Uterus (tissue), 4 donors: ENCODE measurements at places on chromosomes 7 and 10. TPM values are rescaled to one million over a fixed set of nuclear protein-coding genes. Genes with fewer than 3 reads are reported as not detected.
A peak's percentile ranks its signal among the peaks of the same experiment; 100 is the strongest.

DNA sequence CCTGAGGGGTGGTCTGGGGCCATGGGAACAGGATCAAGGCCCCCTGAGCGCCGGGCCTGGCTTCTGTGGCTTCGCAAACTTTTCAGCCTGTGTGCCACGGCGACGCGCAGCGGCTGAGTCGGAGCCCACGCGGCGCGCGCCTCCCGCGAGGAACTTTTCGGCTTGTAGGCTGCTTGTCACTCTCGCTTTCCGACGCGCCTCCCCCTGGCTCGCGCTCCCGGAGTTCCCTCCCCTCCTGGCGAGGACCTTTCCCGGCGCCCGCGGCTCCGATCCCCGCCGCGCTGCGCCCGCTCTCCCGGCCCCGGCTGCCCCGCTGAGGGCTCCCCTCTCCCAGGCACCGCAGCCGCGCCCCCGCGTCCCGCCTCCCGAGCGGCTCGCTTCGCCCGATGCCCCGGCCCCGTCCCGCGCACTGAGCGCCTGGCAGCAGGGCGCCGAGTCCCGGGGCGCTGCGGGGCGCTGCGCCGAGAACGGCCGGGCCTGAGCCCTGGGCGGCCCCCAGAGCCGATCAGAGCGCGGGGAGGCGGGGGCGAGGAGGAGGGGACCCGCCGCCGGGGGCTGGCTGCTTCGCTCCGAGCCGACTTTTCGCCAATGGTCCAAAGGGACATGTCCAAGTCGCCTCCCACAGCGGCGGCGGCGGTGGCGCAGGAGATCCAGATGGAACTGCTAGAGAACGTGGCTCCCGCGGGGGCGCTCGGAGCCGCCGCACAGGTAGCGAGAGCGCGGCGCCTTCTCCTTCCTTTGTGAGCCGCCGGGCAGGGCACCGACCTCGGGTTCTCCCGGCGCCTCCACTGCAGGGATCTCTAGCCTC lies at the start of gene CACNB2:
CACNB2 (plus strand) TSS at position 276 of the 808 bp plus-strand sequence.
- peak; percentile 83 for DNase-seq

- DNase-seq: no peak
Measured at GRCh38 chr10:3636356-3637181, 148.4 kb downstream of the KLF6 start.

DNA sequence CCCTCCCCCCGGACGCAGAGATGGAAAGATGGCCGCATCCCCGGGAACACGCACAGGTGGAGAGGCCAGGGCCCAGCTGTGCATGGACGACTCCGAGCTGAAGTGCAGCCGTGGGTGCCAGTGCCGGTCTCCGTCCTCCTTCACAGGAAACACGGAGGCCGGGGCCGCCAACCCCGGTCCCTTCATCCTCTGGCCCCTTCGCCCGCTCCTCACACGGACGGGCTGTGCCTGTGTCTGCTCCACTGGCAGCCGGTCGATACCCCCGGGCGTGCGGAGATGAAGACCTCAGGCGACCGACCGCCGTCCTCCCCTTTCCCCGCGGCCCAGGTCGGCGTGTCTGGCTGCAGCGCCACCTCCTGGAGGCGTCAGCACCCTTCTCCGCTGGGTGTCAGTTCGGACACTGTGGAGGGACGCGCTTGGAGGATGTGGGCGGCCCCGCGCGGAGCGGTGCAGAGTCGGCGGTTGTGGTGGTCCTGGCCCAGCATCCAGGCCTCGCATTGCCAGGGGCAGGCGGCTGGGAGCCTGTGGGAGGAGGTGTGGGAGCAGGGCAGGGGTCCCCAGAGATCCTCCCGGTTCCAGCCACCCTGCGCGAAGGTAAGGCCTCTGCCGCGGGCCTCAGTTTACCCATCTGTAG lies 9.9 kb downstream of the ZNF511 start:
- DNase-seq: peak; percentile 40

CALML5 gene
- total RNA-seq: not detected

MEOX2 gene
- total RNA-seq: 9.5 TPM

DNA sequence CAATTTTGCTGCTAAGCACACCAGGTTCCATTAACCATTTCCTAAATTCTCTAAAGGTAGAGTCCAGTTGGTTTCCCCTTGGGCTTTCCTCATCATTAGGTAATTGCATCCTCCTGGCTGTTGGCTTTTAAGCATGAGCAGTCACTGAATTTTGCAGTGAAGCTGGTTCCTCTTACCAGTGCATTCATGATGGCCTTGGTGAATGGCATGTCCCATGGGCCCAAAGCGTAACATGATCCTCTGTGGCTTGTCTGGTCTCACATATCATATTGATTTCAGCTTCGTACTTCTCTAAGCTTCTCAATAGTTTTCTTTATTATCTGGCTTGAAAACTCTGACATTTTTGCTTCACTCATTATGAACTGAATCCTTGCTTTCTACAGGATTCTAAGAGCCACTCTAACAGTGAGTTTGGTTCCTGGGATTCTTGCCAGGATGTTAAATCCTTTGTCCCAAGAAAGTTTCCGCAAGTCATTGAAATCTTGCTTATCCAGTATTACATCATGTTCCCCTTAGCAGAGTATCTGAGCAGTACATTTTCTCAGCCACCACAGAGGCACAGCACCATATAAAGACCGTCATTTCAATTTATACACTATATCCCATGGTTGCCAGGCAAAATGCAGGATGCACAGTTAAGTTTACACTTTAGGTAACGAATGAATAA lies 134.2 kb downstream of the PTN start:
- DNase-seq: no peak

CDC14C gene
- total RNA-seq: not detected

IGF2BP3 gene
- not detected for total RNA-seq

DNA sequence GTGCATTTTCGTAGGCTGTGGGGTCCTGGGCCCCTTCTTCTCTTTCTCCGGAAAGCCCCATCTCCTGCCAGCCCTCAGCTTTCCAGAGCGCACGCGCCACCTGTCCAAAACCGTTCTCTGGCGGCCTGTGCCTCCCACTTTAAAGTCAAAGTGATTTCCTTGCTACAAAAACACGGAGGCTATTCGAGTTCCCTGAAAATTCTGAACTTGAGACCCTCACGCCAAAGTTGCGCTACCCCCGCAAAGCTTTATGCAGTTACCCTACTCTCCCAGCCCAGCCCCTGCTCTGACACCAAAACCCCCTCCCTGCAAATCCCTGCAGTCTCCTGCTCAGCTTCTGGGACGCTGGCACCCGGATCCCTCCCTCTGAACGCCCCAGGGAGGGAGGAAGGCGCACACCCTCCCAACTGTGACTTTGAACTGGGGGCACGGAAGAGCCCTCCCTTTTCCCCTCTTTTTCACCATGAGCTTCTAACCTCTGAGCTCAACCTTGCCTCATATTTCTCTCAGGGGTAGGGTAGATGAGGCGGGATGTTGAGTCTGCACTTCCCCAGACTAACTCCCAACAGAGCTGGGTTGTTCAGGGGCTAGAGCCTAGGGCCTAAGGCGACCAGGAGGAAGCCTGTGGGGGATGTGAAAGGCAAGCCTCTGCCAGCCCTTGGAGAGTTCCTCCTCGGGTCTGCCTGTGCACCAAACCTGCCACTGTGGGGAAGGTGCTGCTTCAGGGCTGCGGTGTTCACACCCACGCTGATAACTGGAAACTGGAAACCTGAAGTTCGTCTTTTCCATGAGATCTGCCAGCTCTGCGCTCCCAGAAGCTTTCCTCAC lies 2.7 kb upstream of the PAX4 start:
- no peak for DNase-seq

DNA sequence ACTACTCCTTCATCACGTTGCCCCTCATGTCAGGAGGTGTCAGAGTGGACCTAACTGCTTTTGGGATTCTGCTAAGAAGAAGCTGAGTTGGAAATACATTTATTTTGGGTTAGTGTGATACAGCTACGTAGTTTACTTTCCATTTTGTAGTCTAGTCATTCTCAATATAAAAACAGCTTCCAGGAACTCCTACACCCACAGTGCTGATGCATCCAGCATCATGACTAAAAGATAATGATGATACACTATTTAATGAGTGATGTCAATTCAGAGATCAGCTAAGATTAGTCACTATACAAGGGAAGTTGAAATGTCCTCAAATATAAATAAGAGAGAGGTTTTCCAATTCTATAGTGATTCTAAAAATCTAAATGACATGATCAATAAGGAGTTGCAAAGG lies 264.2 kb upstream of the SLC26A5 start:
- no peak for DNase-seq

- DNase-seq: no peak
Measured at GRCh38 chr7:41503438-41503837, 199.5 kb downstream of the INHBA start.

NPFFR1 gene
- 2.1 TPM for total RNA-seq

DNA sequence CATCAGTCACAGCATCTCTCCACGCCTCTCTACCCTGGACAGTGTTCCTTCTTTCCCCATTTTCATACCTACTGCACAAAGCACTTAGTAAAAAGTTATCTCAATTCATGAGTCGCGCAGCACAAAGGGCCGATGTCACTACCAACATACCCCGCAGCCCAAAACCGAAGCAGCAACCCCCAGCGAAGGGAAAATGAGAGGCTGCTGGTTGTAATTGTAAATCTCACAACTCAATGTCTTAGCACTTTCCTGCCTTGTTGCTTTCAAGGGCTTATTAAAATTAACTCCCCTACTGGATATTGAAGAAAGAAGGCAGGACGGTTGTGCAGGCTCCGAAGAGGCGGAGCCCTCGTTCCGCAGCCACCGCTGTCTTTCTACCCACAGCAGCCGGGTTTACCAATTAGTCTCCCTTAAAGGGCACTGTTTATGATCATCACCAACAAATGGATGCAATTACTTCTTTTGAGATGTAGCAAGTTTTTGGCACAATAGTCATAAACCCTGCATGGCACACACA lies 6.5 kb downstream of the DIP2C start:
- no peak for DNase-seq

CRHR2 gene
- not detected for total RNA-seq

TMEM176A gene
- total RNA-seq: 13.5 TPM

GRCh38 chr7:58086871-58087535 lies 637.0 kb downstream of the ZNF716 start:
- DNase-seq: no peak

HOXA4 gene
- total RNA-seq: 0.26 TPM

VPS41 gene
- 41.2 TPM for total RNA-seq

FKBP6 gene
- not detected for total RNA-seq

TSPAN33 gene
- 7.0 TPM for total RNA-seq

GRCh38 chr10:129864601-129865126 lies 99.4 kb downstream of the EBF3 start:
- no peak for DNase-seq

MNX1 gene
- total RNA-seq: not detected

DNA sequence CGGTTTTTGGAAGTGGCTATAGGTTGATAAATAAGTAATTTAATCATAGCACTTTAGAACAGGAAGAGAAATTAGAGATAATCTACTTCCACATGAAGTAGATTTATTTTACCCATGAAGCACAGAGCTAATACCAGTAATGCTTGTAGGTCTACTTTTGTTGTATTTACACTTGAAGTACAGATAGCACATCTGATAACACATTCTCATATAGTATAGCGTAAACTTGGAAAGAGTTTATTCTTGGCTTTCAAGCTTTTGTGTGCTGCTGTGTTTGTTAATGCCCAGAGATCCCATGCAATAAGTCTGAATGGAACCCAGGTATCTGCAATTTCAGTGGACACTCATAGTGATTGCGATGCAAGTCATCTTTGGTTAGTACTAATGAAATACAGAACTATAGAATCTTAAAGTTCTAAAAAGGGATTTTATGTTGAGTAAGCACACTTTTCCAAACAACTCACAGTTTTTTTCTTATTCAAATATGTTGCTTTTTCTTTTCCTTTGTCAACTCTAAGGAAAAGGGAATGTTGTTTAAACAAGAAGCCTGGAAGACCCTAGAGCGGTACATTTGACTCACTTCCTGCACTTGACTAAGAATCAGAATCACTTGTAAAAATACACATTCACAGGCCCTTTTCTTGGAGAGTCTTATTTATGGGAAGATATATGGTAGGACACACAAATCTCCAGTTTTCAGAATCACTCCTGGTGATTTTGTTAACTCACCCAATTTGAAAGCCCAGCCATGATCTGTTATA lies 105.8 kb downstream of the GNAI1 start:
- DNase-seq: no peak

- no peak for DNase-seq
Measured at GRCh38 chr7:28505867-28506266, 93.5 kb downstream of the CREB5 start.

GRID2IP gene
- total RNA-seq: 0.21 TPM

CPA4 gene
- 1.3 TPM for total RNA-seq

GRCh38 chr10:48923748-48924147 lies 15.9 kb downstream of the LRRC18 start:
- no peak for DNase-seq

SLC26A3 gene
- total RNA-seq: 0.29 TPM

- no peak for DNase-seq
Measured at GRCh38 chr10:112261281-112261822, 21.8 kb upstream of the TECTB start.

DNA sequence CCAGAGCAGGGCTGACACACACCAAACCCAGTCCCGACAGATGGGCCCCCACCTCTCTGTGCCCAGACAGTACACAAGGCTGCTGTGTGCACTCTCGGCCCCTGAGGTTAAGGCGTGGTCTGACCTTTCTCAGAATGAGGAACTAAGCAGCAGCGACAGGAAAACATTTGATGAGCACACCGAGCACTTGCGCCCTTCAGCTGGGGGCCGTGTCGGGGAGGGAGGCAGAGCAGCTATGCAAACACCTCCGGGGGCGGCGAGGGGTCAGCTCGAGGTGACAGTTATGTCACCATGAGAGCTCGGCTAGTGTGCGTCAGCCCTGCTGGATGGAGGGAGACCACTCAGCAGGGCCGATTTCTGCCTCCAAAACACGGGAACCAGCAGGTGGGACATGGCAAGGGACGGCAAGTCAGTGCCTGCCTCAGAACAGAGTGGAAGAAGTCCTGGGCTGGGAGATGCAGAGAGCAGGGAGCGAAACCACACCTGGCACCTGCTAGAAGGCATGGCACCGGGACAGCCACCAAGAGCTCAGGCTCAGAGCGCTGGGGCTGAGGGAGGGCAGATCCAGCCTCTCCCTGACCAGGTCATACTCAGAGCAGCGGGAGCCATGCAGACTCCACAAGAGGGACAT lies 57.4 kb downstream of the CHST15 start:
- no peak for DNase-seq

NUDT13 gene
- total RNA-seq: 1.1 TPM

SMO gene
- 94.6 TPM for total RNA-seq

TAS2R4 gene
- total RNA-seq: 6.2 TPM
